ENCODE measurements at places on chromosomes 1 and 21.
A peak's percentile ranks its signal among the peaks of the same experiment; 100 is the strongest.

DNA sequence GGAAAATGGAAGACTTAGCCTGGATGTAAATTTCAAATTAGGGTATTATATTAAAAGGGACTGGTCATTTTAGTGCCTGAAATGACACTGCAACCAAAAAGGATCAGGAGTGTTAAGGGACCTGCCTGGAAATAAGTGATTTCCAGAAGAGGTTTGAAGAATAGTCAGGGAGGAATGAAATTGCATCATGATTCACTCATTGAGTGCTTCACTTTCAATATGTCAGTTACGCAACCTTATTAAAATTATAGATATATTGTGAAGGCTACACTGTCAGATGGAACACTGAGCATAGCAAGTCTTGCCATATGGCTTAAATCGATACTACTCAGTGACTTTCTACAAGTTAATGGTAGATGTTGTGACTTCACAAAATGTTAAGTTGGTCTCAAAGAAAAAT lies 275.2 kb upstream of the DPYD start:
- DNase-seq: peak; percentile 59

- DNase-seq: peak; percentile 1
Measured at GRCh38 chr1:208868554-208868953, 624.4 kb upstream of the PLXNA2 start.

DNA sequence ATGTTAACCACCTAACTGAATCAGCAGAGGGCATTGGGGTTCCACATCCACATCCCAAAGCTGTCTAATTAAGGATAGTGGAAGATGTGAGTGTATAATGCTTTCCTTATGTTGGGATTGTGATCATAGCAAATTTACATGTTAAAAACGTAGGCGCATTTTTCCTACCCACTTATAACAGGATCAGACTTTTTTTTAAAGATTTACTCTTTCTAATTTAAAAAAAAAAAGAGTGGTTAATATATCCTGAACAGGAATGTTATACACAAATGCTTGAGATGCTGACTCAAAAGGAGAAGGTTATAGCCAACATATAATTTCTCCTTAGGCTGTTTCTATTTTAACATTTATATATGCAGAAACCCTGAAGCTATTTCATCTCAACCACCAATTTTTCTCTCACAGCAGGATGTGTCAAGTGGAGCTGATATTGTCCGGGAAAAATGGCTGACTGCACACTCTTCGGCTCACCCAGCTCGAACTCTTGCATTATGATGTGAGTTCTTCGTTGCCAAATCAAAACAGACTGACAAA lies 40.3 kb downstream of the RGS5 start:
- DNase-seq: peak; percentile 43

DNA sequence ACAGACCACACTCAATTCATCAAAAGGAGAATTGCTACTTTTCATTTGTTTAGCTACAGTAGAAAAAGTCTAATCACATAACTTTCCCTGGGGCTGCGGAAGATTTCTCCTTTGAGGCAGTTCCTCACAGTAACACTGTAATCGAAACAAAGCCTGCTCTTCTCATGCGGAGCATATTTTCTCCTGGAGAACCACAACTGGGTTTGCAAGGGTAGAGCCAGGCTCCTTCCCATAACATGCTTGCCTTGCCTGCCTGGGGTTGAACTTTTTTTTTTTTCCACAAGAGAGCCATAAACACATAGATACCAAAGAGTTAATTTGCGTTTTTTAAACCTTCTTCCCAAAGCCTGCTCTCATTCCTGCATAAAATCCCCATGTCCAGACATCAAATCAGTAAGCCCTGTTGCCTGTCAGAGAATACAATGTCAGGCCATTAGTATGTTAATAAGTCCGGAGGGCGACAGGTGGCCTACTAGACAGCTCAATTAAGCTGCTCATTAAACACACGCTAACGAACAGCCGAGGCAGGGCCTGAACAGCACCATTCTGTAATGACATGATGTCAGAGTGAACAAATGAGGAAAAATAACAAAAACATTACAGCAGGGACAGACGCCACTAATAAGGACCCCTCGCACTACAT lies 107.1 kb upstream of the OLIG2 start:
- no peak for DNase-seq

DNA sequence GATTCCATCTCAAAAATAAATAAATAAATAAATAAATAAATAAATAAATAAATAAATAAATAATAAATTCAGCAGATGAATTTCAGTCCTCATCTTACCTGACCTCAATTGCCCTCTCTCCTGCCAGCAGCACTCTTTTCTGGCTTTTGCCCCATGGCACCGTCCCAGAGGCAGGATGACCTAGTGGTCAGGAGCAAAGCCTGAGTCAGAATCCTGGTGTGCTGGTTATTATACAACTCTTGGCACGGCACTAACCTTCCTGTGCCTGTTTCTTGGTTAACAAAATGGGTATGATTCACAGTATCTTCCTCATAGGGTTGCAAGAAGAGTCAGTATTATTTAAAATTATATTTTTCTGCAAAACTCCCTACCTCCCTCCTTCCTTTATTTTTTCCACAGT lies 43.0 kb downstream of the NKAIN1 start:
- peak; percentile 36 for DNase-seq

DNA sequence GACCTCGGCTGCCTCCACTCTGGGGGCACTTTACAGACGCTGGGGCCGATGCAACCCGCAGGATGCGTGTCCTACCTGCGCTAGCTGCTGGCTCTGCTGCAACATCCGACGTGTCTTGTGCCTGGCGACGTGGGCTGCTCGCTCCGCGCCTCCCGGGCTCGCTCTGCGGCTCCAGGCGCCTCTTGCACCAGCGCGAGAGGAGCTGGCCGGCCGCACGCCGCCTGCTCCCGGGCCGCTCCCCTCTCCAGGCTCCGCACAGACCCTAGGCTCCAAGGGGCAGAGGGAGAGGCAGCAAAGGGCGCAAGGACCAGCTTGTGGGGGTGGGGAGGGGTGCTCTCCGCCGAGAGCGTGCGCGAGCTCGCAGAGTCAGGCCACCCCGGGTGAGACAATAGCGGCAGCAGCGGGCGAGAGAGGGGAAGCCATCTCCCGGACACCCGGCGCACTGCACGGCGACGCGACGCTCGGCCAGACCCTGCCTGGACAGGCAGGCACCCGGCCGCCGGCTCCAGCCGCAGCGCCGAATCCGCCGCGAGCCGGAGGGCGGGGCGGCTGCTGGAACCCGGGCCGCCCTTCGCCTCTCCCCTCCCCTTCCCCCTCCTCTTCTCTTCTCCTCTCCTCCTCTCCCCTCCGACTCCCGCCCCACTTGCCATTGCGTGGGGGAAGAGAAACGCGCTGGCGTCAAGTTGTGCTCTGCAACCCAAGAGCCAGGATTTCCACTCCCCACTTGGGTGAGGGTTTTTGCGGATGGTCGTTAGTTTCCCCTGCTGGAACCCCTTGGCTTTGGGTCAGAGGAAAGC lies at the start of gene PIK3C2B:
PIK3C2B (minus strand) TSS at position 525 of the 797 bp plus-strand sequence. CDS start 25,003 bp downstream, outside the sequence.
- peak; percentile 64 for DNase-seq

GRCh38 chr1:32736812-32737791 lies 34.5 kb upstream of the SYNC start:
- no peak for DNase-seq

DNA sequence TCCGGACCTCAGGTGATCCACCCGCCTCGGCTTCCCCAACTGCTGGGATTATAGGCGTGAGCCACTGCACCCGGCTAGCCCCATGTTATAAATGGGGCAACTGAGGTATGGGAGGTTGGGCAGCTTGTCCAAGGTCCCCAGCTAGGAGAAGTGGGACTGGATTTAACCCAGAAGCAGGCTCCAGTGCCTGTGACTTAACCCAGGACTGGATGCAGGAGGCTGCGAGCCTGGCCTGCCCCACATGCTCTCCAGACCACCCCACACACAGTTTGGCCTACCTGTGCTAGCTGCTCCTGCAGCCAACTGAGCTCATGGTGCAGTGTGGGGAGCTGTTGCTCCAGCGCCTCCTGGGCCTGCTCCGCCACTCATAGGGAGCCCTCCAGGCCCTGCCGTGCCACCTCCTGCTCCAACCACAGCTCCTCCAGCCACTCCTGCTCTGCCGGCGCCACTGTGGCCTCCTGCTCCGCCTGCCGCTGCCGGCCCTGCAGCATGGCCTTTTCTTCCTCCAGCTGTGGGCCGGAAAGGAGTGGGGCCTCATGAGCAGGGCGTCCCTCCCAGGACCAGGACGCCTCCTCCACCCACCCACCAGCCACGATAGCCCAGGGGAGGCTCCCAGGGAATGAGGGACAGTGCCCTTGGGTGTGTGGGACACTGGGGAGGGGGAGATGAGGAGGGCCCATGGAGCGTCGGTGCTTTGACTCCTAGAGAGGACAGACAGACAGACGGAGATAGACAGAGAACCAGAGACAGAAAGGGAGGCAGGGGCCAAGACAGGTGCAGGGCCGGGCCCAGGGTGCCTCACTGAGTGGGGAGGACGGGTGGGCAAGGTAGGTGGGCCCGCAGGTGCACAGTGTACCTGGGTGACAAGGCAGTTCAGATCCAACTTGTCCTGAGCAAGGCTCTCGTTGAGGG lies 12.4 kb upstream of the NBPF1 start:
- no peak for DNase-seq

DNA sequence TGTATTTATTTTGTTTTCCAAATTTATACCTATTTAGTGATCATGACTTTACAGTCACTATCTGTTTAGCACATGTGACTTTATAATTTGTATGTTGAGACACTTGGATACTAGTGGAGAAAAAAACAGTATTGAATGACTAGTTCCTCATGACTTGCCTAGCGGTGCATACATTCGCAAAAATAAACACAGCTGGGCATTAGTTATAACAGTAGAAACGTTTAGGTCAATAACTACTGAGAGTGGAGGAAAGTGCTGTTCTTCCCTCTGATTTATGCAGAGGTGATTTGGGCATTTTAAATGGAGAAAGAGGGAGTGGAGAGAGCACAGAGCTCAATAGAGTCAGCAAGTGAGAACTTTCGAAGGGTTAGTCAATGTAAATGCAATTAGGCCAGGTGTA lies 1679.0 kb upstream of the B3GALT2 start:
- DNase-seq: no peak

- no peak for DNase-seq
Measured at GRCh38 chr1:239164451-239165180, 221.8 kb upstream of the CHRM3 start.

DNA sequence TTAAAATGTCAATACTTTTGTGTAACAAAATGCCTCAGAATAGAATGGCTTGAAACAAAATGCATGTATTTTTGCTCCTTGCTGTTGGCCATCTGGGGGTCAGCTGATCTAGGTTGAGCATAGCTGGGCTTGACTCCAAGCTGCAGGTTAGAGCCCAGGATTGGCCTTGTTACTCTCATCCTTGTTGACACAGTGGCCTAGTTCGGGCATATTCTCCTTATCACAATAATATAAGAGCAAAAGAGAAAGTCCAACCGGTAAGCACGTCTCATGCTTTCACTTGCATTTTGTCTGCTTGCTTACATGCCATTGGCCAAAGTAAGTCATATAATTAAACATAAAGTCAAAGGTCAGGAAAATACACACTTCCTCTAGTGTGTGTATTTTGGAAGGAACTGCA lies 456.2 kb downstream of the KCNT2 start:
- peak; percentile 32 for DNase-seq

- peak; percentile 76 for DNase-seq
Measured at GRCh38 chr1:226656601-226657277, 82.3 kb downstream of the ITPKB start.

- DNase-seq: peak; percentile 94
Measured at GRCh38 chr1:219699870-219700269, 87.0 kb upstream of the ZC3H11B start.

DNA sequence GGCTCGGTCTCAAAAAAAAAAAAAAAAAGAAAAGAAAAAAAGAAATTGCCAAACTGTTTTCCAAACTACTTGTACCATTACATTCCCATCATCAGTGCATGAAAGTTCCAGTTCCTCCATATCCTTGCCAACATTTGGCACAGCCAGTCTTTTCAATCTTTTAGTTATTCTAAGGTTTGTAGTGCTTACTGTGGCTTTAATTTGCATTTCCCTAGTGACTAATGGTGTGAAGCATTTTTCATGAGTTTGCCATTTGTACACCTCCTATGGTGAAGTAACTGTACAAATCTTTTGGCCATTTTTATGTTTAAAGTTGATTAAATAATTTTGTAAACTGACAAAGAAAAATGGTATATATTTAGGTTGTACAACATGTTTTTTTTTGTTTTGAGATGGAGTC lies 70.7 kb downstream of the DEGS1 start:
- DNase-seq: peak; percentile 42

GRCh38 chr1:33363470-33363861 lies 42.6 kb upstream of the A3GALT2 start:
- no peak for DNase-seq

GRCh38 chr1:93770640-93771039 lies 89.0 kb upstream of the BCAR3 start:
- no peak for DNase-seq

DNA sequence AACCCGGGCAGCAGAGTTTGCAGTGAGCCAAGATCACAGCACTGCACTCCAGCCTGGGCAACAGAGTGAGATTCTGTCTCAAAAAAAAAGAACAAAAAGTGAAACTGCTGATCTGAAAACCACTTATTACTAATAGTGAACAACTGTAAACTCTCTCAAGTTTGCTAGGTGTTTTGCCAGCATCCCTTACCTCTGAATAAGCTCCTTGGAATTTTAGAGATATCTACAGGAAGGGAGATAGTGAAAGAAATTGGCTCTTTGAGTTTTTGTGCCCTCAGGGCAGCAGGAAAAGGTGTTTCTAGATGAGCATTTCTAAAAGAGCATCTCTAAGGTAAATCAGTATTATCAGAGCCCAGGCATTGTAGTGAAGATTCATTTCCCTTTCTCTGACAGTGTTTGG lies 27.1 kb downstream of the PARK7 start:
- no peak for DNase-seq

GRCh38 chr1:67382292-67382691 lies 47.9 kb downstream of the SERBP1 start:
- DNase-seq: no peak

GRCh38 chr1:9916452-9916851 lies 6.4 kb upstream of the CTNNBIP1 start:
- DNase-seq: no peak

GRCh38 chr1:9347095-9347850 lies 54.6 kb downstream of the SPSB1 start:
- no peak for DNase-seq

GRCh38 chr1:44012404-44012803 lies 18.9 kb downstream of the SLC6A9 start:
- DNase-seq: no peak

- no peak for DNase-seq
Measured at GRCh38 chr1:215643592-215644321, 76.7 kb downstream of the KCTD3 start.

DNA sequence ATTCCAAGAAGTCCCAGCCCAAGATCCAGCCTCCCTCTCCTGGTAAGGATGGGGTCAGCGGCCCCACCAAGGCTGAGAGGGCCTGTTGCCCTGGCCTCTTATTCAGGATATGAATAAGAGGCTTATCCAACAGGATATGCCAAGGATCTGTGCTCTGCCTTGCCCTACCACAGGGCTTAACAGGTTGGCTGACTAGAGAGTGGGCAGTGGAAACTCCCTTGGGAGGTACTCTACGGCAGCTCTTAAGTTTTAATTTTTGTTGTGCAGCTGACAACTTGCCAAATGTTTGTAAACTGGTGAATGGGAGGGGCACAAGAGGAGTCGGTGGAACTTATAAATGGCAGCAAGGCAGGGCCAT lies 16.5 kb upstream of the PIGV start:
- no peak for DNase-seq
